ENCODE measurements at places on chromosomes 12 and 14. TPM values are rescaled to one million over a fixed set of nuclear protein-coding genes. Genes with fewer than 3 reads are reported as not detected.
A peak's percentile ranks its signal among the peaks of the same experiment; 100 is the strongest.

- no peak for DNase-seq
Measured at GRCh38 chr12:76530516-76530915, 29.1 kb downstream of the OSBPL8 start.

GRCh38 chr12:102833687-102834441 is 83.2 kb downstream of the PAH start:
- no peak for DNase-seq

GRCh38 chr12:2959505-2960389 is 550 bp downstream of the TEAD4 start:
- DNase-seq = peak; percentile 77

- DNase-seq = no peak
Measured at GRCh38 chr12:26773313-26774104, 59.5 kb downstream of the ITPR2 start.

DNA sequence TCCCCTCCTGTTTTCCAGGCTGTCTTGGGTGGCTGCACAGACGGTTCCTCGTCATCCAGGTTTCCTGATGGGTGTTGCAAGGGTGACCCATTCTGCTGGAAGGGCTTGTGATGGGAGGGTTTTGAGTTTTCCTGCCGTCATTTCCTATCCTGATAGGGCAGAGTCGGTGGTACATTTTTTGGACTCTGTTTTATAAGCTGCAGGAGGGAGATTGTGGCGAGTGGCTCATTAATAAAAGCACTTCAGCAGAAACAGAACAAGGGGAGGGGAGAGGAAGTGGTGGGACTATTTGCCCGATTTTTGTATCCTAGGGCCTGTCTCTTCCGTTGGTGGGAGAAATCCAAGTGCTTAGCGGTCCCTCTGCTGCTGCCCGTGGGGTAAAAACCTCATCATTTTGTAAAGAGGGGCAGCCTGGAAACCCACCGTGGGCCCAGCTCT is 40.0 kb downstream of the TSPAN9 start:
- no peak for DNase-seq

DNA sequence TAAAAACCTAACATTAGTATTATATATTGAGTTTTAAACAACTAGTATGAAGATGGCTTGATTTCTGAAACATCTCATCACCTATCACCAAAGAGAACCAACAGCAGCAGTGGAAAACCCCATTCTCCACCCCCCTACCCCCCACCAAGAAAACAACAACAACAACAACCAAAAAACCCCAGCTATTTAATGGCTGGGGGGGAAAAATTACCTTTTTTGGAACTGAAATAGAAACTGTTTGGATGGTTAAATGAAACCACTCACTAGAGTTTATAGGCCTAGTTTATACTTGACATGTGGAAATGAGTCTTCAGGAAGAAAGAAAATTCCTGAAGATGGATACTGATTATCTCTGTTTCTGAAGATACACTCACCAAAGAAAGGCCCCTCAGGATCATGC is 30.3 kb downstream of the PPP2R5E start:
- DNase-seq = no peak

DNA sequence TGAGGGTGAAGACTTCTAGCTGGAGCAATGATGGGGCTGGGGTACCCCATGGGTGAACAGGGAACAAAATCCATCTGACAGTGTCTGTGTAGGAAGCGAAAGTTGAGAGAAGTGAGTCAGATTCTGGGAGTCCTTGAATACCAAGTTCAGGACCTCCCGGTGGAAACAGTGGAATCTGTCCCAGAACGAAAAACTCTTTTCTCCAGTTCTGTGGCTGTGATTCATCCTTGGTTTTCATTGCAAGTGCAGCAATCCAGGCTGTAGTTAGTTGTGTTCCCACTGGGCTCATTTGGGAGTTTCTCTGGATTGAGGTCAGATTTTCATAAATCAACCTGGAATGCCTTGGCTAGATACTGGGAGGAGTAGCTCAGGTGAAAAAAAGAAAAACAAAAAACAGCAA is 120.7 kb downstream of the C12orf75 start:
- no peak for DNase-seq

DNA sequence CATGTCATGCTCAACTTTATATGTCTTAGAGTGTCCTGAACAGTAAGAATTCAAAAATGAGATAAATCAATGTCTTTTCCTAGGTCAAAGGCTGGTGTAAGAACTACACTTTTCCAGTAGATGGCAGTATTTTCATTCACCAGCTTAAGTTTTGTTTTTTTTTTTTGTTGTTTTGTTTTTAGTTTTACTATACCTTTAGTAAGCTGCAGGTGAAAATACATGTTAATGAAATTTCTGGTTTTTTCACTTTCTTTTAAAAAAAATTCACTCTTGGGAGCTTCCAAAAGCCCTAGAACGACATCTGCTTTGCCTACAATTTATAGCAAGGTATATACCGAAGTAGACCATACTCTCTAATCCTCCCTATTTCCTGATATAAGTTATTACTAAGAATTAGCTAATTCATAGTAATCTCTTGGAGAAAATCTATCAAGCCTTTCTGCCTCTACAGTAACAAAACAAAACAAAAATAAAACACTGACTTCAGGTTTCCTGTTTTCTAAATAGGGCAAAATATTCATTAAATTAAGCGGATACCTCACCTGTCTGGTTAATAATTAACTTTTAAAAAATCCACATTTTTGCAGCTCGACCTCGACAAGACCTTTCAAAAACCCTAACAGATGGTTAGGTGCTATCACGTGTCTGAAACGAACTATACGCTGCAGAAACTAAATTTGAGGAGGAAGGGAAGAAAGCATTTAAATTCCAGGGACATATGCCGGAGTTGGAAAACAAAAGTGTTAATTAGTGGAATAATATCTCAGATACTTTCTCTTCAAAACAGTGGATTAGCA is 2.7 kb upstream of the SAMD4A start:
- DNase-seq = no peak

GRCh38 chr12:82832096-82832495 is 145.4 kb downstream of the TMTC2 start:
- DNase-seq = no peak

- DNase-seq = no peak
Measured at GRCh38 chr14:68696721-68697495, 96.0 kb downstream of the ZFP36L1 start.

DNA sequence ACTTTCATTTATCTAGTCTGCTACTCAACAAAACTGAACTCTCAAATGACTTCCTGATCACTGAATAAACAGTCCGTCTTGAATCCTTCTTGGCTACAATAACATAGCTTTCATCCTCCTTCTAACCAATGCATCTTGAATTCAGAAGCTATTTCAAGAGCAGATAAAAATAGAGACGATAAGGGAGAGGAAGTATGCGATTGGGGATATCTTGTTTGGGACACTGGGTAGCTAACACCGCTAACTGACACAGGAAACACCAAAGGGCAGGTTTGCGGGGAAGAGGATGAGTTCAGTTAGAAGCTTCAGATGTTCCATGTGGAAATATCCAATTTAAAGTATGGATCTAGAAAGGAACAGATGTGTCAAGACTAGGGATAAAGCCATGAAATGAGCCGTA is 102.5 kb downstream of the SLC41A2 start:
- DNase-seq = no peak

DNA sequence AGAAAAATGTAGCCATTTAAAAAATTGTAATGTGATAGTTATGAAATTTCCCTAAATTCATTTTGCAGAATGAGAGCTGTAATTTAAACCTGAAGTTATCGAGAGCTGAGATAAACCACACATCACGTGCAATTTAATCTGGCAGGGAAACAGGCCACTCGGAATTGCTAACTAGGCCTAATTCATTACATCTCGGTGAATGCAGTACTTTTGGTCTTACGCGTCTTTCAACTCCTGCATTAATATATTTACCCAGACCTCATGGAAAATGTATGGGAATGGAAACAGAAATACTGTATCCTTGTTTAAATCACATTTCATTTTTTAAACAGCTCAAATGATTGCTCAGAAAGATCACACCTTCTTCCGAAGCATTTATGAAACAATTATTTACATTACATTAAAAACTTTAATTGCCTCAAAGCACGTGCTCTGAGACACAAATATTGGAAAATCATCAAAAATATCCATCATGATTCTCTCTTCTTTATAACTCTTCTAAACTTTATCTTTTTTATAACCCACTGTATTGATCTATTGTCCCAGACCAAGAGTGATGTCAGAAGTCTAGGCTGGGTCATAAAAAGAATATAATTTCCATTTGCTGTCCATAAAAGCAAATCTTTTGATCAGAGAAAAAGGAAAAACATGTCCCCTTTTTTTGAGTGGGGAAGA is 111.7 kb upstream of the MYL2 start:
- no peak for DNase-seq

DNA sequence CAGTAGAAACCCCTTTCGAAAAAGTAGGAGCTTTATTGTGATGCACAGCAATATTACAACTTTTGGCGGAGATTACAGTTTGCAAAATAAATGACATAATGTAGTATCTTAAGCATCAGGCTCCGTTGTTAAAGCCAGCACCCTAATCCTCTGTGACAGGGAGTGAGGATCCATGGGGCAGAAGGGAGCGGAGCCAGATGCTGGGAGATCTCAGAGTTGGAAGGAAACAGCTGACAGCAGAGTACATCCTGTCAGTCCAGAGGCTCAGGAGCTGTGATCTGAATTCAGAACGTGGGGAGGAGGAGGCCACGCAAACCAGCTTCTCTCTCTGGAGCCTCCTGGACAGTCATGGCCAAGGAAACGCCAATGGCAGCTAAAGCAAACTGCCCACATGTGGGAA is 55.7 kb downstream of the TMTC1 start:
- DNase-seq = no peak

GRCh38 chr14:82403987-82404386 is 870.3 kb upstream of the SEL1L start:
- DNase-seq = no peak

DNA sequence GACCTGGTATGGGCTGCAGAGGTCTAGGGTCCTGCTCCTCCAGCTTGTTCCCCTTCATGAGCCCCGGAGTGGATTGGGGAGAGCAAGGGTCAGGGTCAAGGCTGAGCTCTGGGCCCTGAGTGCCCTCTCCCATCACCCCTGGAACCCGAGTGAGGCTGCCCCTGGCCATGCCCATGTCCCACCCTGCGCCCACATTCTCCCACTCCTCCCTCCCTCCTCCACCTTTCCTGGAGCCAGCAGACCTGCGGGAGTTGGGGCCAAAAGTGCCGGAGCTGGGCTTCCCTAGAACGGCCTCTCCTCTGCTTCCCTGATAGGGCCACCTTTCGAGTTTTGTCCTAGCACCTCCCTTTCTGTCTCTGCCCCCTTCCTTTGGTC is 590 bp downstream of the SCNN1A start:
- no peak for DNase-seq

DNA sequence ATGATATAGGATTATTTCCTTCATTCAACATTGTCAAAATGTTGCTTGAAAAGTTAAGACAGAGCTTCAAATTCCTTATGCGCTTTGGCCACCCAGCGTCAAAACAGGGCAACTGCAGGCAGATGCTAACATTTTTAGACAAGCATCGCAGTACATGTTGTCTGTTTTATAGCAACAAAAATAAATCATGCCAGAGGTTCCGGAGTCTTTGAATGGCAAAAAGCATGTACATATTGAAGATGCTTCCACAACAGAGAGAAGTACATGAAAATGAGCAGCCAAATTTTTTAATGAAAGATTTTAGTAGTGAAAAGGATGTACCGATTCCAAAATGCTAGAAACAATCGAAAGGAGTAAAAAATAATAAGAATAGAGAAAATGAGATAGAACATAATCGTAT is 49.8 kb upstream of the USP15 start:
- DNase-seq = no peak

- DNase-seq = no peak
Measured at GRCh38 chr14:65302571-65303189, 109.8 kb upstream of the FUT8 start.

- DNase-seq = peak; percentile 69
Measured at GRCh38 chr12:55842681-55843429, at the start of gene MMP19. Gene MMP19, minus strand, starts transcription at chr12:55842936. Its CDS starts 106 bp downstream, at chr12:55842830.

DNA sequence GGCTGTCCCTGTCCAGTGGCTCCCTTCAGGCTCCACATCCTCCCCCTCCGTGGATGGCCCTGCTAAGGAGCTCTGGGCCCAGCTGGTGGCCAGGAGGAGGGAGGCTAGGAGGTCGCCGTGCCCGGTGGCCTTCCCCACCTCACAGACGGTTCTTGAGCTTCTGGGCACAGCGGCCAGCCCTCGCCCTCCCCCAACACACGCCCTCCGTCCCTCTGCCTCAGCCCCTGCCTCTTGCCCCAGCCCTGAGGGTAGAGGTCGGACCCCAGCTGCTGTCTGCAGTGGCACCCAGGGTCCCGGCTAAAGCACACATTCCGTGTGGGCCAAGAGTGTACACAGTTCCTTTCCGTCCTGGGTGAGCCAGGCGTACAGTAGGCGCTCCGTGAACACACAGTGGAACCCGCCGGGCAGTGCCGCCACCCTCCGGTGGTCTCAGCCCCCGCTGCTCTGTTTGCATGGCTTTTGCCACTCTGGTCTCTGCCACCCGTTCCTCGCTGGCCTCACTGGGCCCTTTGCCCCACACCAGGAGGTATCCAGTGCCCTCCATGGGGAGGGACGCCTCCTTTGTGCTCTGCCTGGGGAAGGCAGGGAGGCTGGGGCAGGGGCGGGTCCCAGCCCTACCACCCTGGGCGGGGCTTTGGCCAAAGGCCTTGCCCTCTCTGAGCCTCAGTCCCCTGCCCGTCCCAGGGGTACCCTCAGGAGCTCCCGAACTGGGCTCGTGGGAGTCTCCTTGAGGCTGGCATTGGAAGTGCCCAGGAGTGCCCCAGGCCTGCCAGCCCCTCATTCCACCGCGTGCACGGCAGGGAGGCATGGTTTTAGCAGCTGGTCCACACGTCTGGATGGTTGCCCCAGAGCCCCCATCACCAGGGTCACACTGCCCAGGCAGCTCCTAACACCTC is 13.0 kb downstream of the TRMT61A start:
- DNase-seq = no peak

DNA sequence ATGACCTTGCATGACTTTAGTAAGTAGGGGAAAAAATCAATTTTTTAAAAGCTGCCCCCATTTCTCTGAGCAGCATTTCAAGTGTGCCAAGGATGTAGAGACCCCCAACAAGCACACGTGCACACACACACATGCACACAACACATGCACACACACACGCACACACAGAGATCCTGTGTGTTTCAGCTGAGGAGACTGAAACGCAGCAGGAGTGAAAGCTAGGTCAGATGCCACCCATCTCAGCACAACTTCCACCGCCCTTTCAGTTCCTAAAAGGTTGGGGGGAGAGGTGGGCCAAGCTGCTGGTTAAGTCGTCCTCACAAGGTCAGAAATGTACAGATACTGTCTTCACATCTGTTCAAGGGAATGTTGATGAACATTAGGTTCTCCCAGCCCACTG is 13.9 kb downstream of the MYL2 start:
- no peak for DNase-seq

DNA sequence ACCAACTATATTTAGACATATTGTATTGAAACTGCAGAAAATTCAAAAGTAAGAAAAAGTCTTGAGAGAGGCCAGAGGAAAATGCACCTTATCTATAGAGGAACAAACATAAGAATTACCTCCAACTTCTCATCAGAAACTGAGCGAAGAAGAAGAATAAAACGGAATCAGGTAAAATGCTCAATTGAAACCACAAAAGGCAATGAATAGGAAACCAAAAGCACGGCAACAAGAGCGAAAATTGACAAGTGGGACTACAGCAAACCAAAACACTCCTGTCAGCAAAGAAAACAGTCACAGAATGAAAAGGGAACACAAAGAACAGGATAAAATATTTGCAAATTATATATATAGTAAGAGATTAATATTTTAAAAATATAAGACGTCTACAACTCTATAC is 61.9 kb upstream of the PARP11 start:
- DNase-seq = no peak

- no peak for DNase-seq
Measured at GRCh38 chr12:91639327-91639726, 456.7 kb upstream of the DCN start.

Gene RGS6
- 0.51 TPM for polyA plus RNA-seq

Gene GUCY2C
- 0.26 TPM for polyA plus RNA-seq

Gene FOXN3
- 9.2 TPM for polyA plus RNA-seq

Gene KRT82
- polyA plus RNA-seq = not detected

Gene LRRC10
- polyA plus RNA-seq = not detected

Gene ASB2
- polyA plus RNA-seq = 6.9 TPM

All from spleen (tissue), 13 donors.